NB4 (cell line): ENCODE measurements at places on chromosomes 7 and 10.

DNA sequence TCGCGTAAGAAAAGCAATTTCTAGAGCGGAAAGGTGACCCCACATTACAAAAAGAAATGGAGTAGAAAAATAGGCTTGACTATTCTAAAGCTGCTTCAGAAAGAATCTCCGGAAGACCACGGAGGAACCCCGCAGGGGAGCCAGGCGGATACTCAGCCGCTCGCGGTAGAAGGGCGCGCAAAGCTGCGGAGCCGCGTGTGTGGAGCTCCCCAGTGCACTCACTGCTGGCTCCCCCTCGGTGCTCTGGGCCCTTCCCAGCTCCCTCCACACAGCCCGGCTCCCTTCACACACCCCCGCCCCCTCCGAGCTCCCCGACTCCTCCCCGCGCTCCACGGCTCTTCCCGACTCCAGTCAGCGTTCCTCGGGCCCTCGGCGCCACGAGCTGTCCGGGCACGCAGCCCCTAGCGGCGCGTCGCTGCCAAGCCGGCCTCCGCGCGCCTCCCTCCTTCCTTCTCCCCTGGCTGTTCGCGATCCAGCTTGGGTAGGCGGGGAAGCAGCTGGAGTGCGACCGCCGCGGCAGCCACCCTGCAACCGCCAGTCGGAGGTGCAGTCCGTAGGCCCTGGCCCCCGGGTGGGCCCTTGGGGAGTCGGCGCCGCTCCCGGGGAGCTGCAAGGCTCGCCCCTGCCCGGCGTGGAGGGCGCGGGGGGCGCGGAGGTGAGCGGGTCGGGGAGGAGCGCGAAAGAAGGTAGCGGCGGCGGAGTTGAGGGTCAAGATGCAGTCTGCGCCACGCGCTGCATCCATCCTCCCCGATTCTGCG is at the start of gene STEAP2:
STEAP2 (plus strand) TSS at position 350 of the 758 bp plus-strand sequence. CDS start 13,343 bp downstream, outside the sequence.
- DNase-seq = peak; percentile 15

DNA sequence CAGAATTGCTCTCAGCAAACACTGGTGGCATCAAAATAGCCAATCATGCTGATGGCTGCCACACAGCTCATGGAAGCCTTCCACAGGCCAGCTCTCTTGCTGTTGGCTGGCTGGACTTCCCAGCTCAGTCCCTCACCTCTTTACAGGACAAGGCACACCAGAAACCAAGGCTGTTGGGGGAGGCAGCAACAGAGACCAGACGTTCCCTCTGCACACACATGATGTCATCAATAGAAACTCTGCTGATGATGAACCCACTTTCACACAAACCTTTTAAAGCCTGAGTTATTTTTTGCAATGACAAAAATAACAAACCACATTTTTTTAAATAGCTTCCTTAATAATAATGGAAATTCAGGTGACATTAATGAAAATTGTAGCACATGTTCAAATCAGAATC is 300.9 kb upstream of the C7orf33 start:
- DNase-seq = no peak

DNA sequence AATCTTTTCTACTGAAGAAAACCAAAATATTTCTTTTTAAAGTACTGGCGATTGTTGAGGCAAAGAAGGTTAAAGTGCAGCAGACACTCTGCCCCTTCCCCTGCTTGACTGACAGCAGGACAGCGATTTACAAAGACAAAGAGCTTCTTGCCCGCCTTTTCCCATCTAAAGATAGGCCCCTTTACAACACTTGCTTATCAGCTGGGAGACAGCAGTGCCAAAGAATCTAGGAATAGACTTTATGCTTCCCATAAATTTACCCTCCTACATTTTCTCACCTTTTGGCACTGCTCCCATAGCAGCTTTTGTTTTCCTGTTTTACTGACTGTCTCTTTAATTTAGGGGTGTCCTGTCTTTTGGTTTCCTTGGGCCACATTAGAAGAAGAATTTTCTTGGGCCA is 824.1 kb downstream of the CCSER2 start:
- DNase-seq = no peak

DNA sequence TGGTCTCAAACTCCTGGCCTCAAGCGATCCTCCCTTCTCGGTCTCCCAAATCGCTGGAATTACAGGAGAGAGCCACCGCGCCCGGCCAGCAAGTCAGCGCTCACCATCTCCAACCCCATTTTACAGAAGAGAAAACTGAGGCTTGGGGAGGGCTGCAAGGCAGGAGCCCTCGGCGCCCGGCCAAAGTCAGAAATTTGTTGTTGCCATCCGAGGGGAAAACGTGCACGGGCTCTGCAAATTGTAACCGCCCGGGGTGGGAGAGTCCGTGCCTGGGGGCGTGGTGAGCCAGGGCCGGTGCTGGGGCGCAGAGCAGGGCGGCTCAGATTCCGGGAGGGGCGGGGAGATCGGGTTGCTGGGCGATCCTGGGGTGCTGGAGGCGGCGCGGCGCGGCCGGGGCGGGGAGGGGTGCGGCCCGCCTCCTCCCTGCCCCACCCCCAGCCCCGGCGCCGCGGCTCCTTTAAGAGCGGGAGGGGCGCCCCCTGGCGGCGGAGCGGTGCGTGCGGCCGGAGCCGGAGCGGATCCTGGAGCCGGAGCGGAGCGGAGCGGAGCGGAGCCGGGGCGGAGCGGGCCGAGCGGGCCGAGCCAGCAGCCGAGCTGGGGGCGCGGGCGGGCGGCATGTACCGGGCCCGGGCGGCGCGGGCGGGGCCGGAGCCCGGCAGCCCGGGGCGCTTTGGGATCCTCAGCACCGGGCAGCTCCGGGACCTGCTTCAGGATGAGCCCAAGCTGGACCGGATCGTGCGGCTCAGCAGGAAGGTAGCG is at the start of gene VPS37D:
VPS37D (plus strand) TSS at position 488 of the 759 bp plus-strand sequence; CDS start at position 616, 128 bp downstream.
- DNase-seq = peak; percentile 93

- DNase-seq = no peak
These were observed 25.3 kb upstream of the LEP start for GRCh38 chr7:128215739-128216138.

DNA sequence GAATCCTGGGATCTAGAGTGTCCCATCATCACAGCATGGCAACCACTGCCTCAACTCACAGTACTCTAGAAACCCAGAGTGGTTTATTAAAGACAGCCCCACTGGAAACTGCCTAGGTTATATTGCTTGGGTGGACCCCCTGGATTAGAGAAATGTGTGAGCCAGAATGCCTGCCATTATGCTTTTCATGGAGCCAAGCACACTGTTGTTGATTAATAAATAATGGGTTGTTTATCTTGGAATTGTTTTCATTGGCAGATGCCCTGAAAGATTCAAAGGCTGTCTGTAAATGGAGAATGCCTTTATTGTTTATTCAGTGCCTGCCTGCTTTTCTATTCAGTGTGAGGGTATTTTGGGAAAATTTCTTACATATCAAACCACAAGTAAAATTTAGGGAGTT is 52.1 kb downstream of the GNAI1 start:
- no peak for DNase-seq

DNA sequence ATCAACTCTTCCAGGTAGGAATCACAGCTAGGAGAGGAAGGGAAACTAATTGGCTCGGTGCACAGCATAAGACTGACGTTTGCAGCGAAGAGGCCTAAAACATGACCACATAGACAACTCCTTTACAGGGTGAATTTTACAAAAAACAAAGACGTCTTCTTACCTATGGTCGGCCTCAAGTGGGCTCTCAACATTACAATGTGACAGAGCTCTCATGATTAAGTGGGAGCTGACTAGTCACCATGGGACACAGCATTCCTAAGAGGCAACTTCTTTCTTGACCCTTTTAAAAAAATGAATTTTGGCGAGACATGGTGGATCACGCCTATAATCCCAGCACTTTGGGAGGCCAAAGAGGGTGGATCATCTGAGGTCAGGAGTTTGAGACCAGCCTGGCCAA is 4.6 kb downstream of the PDIA4 start:
- DNase-seq = no peak

- DNase-seq = no peak
These were observed 153.7 kb downstream of the FAM107B start for GRCh38 chr10:14621037-14621436.

GRCh38 chr7:151034312-151035025 is 6.2 kb downstream of the ABCB8 start:
- DNase-seq = no peak

DNA sequence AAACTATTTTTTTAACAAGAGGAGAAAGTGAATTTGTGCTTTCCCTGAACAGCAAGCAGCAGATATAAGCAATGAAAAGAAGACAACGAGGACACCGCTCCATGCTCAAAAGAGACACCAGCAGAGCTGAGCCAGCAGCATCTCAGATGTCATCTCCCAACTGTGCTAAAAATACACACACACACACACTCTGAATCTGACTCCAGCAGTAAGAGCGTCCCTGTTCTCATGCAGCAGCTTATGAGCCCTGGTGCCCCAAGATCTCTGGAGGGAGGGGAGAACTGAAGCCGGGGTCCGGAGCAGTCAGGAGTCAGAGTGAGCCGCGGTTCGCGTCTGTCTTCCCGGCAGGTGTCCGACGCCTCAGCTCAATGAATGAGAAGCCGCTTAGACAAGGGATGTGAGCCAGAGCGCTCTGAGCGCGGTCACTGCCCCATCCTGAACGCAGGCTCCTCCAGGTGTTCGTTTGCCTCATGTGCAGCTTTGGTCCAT is 49.2 kb downstream of the SVIL start:
- DNase-seq = no peak

DNA sequence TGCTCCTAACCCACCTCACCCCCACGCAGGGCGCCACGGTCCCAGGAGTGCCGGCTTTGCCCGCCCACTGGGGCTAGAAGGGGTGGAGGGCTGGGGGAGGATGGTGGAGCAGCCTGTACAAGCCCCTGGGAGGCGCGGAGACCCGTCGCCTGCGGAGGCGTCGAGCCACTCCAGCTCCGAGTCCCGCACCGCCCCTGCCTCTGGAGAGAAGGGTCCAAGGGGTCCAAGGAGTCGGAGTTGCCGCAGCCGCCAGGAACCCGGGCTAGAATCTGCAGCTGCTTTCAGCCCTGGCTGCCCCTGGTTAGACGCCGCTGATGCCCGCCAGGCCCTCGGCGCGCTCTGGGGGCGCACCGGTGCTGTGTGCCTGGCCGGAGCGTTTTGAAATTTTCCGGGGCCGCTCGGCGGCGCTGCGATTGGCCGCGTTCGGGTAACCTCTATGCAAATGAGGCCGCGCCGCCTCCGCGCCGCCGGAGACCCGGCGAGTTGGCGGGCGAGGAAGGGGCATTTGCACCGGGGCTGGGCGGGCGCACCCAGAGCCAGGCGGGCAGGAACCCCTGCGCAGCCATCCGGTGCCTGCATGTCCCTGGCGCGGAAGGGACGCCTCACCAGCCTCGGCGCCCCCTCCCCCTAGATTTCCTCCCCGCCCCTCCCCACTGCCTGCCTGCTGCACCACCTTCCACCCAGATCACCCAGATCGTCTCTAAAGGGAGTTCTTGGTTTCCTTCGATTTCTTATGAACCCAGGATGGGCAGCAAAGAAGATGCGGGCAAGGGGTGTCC is at the start of gene HMX2:
HMX2 (plus strand) TSS at position 502 of the 779 bp plus-strand sequence; CDS start at position 745, 243 bp downstream.
- DNase-seq = peak; percentile 66

GRCh38 chr7:147509541-147510200 is 1080.9 kb upstream of the C7orf33 start:
- no peak for DNase-seq

DNA sequence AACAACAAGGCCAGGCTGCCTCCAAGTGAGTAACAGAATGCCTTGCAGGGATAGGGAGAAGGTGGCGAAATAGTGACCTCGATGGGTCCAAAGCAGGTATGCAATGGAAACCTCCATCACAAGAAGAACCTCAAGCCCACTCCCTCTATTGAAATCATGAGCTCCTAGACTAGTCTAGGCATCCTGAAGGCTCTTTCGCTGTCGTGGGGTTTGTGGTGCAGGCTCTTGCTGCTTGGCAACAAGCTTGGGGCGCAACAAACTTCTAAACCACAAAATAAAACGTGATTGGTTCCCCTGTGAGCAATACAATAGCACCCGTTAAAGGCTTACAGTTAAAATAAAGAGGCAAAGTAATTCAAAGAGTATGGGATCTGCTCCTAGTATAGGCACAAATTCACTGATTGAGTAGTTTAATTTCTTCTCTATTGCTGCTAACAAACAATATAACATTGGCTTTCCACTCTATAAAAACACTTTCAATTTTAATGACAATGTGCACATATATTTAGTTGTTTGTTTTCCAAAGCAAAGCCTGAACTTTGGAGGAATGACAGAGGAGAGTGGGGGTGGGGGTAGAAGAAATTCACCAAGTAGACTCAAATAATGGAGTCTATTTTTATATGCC is 64.1 kb downstream of the C10orf67 start:
- DNase-seq = no peak

GRCh38 chr10:26593896-26594295 is 103.6 kb upstream of the PDSS1 start:
- DNase-seq = no peak

- no peak for DNase-seq
These were observed 1250.9 kb downstream of the TYW1 start for GRCh38 chr7:68247571-68247970.

DNA sequence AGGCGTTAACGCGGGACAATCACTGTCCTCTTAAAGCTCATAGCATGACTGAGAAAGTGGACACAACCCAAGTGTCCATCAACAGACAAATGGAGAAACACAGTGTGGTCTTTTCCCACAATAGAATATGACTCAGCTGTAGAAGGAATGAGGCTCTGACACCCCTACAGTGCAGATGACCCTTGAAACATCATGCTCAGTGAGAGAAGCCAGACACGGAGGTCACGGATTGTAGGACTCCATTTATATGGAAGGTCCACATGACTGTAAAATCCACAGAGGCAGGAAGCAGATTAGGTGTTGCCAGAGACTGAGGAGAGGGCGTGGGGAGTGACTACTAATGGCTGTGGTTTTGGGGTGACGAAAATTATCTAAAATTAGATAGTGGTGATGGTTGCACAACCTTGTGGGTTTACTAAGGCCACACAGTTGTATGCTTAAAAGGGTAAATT is 6.1 kb upstream of the NCAPG2 start:
- DNase-seq = peak; percentile 95

- DNase-seq = no peak
These were observed 3.3 kb upstream of the MAT1A start for GRCh38 chr10:80292607-80293239.

- no peak for DNase-seq
These were observed 67.6 kb upstream of the PITRM1 start for GRCh38 chr10:3239920-3240894.

- DNase-seq = no peak
These were observed 20.4 kb upstream of the ST8SIA6 start for GRCh38 chr10:17474595-17475323.

- DNase-seq = no peak
These were observed 67.6 kb upstream of the NFE2L3 start for GRCh38 chr7:26084418-26084817.

DNA sequence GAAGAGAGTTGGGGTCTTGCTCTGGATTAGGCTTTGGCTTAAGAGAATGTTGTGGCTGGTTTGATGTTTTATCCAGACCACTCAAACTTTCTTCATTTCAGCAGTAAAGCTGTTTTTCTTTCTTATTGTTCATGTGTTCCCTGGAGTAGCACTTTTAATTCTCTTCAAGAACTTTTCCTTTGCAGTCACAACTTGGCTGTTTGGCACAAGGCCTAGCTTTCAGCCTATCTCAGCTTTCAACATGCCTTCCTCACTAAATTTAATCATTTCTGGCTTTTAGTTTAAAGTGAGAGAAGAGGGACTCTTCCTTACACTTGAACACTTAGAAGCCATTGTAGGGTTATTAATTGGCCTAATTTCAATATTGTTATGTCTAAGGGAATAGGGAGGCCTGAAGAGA is 18.1 kb downstream of the CCDC126 start:
- DNase-seq = no peak

- no peak for DNase-seq
These were observed 20.0 kb downstream of the SMKR1 start for GRCh38 chr7:129522088-129522970.
